ENCODE measurements at places on chromosomes 4 and X. TPM values are rescaled to one million over a fixed set of nuclear protein-coding genes. Genes with fewer than 3 reads are reported as not detected.

GRCh38 chr4:83810428-83810827 lies 274.5 kb downstream of the GPAT3 start:
- DNase-seq: no peak

DNA sequence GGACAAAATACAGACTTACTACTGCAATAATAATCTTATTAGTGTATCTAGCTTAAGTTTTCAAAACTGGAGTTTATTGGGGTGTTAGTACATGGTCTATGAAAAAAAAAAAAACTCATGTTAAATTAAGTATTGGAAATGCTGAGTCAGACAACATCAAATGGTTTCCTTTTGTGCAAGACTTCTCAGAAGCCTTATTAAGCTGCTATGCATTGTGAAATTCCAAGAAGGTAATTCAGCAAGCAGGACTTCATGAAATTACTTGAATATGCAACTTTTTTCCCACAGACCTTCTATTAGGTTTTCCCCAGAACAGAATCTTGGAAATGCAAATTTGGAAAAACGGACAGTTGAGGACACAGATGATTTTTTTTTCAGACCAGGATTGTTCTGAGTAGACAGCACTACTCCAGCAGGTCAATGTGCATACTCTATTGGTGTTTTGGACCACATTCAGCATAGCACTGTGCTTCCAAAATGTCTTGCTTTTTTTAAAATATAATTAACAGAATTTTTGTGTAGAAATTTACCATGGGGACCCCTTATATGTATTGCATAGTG lies 568.8 kb upstream of the TENM3 start:
- DNase-seq: no peak

DNA sequence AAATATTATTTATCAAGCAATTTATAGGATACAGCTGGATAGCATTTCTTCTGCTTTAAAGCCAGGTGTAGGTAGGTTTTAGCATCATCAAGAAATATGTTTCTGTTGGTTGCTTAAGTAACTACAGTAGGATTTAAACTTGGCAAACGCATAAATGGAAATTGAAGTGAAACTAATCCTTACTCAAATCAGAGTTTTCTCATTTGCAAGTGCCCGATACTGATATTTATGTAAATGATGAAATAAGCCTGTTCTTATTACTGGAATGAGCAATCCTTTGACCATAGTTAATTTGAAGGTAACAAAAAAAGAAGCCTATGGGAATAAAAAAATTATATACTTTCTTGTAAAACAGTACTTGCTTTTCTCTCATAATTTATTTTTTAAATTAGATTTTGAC lies 23.2 kb upstream of the PIGA start:
- DNase-seq: no peak

DNA sequence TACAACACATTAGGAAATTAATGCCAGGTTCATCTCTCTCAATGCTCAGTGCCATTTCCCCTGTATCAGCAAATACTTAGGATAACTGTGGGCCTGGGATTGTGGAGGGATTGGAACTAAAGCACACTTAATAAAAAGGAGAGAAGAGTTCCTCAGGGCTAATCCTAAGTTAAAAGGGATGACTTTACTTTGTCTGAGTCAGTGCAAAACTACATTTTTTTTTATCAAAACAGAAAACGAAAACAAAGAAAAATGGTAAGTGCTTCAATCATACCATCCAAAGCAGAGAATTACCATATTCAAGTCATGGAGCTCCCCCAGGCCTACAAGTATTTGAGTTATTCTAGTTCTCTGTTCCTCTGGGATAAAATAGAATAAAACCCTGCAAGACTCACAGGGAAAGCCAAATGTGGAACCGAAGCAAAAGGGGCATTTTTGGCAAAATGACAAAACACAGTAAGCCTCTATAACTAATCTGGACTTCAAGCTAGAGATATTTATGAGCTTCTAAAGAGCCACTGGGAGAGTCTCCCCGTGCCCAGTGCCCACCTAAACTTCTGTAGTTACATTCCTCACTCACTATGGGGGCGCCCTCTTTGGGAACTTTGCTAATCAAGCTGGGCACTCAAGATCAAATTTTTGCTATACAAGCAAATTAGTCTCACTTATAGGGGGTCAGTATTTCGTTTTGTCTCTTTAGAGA lies 53.4 kb downstream of the PALLD start:
- no peak for DNase-seq

GRCh38 chr4:136637071-136637777 lies 895.1 kb downstream of the PCDH18 start:
- DNase-seq: no peak

DNA sequence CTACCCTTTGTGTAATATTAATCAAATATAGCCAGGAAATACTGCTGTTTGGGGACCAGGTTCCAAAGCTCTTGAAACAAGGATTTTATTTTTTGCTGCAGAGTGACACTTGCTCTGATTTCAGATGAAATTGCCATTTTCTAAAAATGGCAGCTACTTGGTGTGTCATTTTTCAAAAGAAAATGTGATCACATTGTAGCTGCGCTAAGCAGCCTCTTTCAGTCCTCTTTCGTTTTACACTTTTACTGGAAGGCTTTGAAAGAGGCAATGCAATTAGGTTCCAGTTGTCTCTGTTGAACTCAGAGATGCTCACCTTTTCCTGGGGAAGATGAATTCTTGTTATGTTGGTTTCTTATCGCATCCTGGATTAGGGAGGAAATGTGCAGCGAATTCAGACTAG lies 85.1 kb downstream of the CT47B1 start:
- DNase-seq: no peak

DNA sequence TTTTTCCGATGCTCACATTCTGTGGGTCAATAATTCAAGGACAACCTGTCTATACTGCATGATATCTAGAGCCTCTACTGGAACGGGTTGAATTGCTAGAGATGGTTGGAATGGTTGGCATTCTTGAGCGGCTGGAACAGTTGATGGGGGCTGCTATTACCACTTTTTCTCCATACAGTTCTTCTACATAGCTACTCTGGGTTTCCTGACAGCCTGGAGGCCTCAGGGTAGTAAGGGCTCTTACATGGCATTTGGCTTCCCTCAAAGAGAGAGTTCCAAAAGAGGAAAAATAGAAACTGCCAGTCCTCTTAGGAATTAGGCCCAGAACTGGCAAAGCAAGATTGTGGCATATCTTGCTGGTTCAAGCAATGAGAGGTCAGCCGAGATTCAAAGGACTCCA lies 53.1 kb downstream of the NAA11 start:
- DNase-seq: no peak

- no peak for DNase-seq
Measured at GRCh38 chr4:4317496-4318232, 27.6 kb downstream of the ZBTB49 start.

DNA sequence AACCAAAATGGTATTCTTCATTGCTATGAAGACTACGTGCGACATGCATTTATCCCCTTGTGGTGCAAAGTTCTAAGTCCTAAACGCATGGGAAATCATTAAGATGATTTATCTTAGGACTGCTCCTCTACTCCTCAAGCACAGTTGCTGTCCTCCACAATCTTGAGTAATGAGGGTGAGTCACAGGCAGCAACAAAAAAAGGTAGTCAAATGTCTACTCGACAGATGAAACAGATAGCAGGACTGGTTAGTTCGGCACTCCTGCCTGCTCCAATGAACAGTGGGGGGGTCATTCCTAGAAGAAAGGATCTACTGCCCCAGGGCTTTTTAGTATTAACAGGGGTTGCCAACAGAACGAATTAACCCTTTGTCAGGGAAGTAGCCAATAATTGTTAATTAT lies 233.7 kb upstream of the FGF13 start:
- DNase-seq: no peak

DNA sequence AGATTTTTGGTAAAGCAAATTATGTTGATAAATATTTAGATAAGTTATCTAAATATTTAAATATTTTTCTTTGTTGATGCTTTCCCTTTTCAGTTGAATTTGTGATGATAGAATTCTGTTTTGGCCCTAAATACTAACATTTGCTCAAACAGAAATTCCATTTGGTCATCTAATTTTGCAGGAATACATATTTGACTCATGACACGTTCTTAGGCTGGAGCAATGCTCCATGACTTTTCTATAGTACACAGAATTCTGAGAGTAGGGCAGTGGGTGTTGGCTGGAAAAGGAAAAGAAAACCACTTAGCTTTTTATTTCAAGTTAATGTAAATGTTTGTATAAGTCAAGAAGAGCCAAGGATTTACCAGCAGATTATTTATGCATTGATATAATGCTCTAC lies 58.6 kb upstream of the GK2 start:
- DNase-seq: no peak

DNA sequence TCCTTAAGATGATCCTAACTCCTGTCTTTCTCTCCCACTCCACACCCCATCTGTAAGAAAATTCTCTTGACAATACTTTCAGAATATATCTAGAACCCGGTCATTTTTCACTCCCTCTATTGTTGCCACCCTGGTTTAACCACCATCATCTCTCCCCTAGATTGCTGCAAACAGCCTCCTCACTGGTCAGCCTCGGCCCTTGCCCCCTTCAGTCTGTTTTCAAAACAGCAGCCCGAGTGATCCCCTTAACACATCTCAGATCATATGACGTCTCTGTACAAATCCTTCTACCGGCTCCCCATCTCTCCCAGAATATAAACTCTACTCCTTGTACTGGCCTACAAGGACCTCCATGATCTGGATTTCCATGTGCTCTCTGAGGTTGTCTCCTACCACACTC lies 35.2 kb upstream of the F9 start:
- no peak for DNase-seq

MAGEB17 gene
- total RNA-seq: not detected

CXCL8 gene
- 3.8 TPM for total RNA-seq

TRIM60 gene
- total RNA-seq: not detected

GYPA gene
- total RNA-seq: not detected

VCX2 gene
- total RNA-seq: not detected

CNGA1 gene
- 6.1 TPM for total RNA-seq

NHSL2 gene
- 1.2 TPM for total RNA-seq
